ENCODE measurements at places on chromosomes 7 and 10.

DNA sequence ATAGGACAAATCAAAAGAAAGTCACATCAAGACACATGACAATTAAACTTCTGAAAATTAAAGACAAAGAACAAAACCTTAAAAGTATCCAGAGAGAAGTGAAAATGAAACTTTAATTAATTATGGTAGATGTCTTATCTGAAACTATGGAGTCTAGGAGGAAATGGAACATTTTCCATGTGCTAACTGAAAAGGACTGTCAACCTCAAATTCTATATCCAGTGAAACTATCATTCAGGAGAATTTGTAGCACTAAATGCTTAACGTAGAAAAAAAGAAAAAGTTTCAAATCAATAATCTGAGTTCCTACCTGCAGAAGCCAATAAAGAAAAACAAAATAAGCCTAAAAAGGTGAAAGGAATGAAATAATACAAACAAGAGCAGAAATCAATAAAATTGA is 33.1 kb upstream of the C10orf71 start:
- no peak for DNase-seq

DNA sequence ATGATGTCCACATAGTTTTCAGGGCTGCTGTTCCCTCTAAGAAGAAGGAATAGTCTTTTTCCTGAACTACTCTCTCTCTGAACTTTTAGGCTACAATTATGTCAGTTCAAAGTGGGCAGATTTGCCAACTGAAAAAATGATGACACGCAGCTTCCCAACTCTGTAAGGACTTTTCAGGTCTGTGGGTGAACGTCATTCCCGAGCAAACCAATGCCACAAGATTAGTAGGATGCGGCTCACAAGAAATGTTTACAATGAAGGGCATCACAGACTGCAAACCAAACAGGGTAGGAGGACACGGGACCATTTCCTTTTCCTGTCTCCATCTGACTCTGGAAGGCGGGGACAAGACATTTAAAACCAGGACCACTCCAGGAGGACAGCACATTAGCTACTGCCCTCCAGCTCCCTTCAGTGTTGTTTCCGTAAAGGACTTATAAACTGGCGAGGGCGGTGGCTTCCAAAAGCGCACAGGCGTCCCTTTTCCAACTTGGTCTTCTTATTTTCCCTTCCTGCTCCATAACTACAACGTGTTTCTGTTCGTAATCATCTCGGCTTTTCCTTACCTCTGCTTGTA is 539 bp upstream of the MKLN1 start:
- DNase-seq: peak; percentile 26

GRCh38 chr7:46123-46829 is 146.1 kb upstream of the FAM20C start:
- DNase-seq: no peak

GRCh38 chr10:88392222-88392621 is 190.9 kb downstream of the RNLS start:
- peak; percentile 34 for DNase-seq

- DNase-seq: peak; percentile 44
These were observed 47.7 kb upstream of the TRIM8 start for GRCh38 chr10:102596506-102596971.

DNA sequence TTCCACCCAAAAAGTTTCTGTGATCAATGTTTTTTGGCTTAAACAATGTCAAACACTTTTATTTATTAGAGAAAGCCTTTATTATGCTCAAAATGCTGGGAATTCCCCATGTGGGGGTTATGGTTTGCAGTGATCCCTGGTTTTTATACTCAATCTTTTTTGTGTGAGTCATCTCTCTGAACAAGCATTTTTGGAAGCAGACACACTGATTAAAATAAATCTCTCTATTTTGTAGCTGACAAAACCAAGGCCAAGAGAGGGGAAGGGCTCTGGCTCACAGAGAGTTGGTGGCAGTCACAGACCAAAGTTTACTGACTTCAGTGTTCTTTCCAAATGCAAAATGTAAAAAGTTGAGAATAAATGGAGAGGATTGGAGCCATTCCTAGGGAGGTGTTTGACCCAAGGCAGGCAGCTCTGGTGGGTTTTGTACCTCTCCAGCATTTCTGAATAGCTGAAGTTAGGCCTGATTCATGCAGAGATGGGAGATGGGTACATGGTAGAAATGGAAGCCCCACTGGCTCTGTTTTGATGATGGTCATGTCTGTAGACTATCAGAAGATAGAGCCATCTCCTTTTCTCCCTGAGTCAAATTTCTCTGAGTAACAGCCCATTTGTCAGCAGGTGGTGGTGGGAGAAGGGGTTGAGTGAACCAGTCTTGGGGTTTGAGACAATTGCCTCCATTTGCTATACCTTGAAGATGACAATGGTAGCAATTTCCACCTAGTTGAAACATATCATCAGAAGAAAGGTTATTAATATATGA is 45.4 kb upstream of the NAMPT start:
- no peak for DNase-seq

DNA sequence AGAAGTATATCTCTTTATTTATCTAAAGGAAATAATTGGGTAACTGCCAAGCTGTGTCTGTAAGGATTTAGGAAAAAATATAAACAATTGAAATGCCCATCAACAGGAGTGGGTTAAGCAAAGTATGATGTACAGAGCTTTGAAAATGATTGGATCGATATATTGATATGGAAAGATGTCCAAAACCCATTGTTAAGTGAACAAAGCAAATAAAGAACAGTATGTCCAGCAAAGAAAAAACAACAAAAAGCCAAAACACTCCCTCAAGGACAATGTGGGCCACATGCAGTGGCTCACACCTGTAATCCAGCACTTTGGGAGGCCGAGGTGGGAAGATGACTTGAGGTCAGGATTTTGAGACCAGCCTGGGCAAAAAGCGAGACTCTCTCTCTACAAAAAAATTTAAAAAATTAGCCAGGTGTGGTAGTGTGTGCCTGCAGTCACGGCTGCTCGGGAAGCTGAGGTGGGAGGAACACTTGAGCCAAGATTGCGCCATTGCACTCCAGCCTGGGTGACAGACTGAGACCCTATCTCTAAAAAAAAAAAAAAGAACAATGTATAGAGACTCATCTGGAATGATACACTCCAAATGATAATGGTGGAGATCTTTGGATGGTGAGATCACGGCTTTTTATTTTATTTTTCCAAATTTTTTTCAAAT is 37.9 kb downstream of the XRCC2 start:
- DNase-seq: no peak

GRCh38 chr10:75034131-75034512 is 77.3 kb upstream of the SAMD8 start:
- DNase-seq: no peak

- DNase-seq: no peak
These were observed 738 bp downstream of the POM121 start for GRCh38 chr7:72925546-72926120.

GRCh38 chr7:122309421-122309820 is 4.9 kb upstream of the FEZF1 start:
- no peak for DNase-seq

GRCh38 chr7:159019111-159019510 is 125.6 kb downstream of the VIPR2 start:
- DNase-seq: no peak

DNA sequence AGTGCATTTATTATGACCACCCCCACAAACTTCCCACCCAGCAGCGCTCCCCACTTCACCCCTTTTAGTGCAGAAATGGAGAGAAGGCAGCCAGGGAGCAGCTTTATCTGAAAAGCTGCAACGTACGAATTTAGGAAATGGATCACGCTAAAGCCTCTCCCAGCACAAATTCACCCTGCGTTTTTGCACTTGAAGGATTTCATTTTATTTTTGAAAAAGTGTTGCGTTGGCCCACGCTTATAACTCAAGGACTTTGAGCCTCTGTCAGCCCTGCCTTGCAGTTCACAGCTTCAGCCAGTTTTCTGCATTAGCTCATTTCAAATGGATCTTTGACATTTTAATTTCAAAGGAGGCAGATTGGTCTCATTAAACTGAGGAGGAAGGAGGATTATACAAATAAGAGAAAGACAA is 556.1 kb downstream of the KCNMA1 start:
- DNase-seq: no peak

DNA sequence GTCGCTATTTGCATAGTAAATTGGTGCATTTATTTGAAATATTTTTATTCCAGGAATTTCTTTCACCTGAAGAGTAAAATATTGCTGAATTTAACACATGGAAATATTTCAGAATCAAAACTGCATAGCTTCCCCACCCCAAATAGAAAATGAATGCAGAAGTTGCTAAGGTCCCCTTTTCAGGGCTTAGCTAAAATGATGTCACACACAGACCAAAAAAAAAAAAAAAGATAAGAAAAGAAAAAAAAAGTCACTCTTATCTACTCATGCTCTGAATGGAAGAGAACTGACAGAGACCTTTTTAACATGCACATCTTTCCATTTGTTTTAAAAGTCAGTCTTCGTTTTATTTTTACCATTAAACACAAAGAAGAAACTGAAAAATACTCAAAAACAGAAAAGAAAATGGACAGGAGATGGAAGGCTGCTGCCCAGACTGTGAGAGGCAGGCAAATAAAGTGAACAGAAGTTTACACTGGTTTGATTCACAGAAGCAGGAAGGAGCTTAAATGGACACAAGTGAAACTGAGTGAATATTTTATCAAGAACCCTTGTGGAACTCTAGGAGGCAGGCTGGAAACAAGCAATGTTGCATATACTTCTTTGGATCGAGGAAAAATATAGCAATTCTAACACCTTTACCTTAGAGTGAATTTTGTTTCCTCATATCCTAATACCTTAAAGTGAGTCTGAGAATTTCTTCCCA is 32.0 kb downstream of the PSMC2 start:
- no peak for DNase-seq

DNA sequence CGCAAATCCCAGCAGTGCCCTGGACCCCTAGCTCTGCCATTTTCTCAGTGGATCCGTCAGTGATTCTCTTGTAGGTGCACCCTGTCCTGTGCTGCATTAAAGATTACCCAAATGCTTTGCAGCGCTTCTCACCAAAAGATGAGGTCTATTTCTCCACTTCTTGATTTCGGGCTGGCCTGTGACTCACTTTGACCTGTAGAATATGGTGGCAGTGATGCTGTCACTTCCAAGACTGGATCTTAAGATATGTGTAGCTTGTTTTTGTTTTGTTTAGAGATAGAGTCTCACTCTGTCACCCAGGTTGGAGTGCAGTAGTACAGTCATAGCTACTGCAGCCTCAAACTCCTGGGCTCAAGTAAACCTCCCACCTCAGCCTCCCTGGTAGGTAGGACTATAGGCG is 37.0 kb upstream of the ZMIZ1 start:
- no peak for DNase-seq

DNA sequence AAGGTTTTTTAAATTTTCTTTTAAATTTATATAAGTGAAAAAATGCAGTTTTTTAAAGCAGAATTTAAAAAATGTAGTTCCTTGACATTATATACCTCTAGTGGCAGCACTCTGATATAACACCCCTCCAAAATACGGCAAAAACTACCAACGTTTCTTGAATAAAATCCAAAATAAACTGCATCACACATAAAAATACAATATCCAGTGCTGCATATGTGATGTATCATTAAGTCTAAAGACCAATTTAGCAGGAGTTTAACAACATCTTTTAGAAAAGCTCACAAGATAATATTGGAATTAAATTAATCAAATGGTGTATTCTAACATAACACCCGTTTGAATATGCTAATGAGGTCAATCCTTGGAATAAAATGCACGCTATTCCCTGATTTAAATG is 1.4 kb downstream of the TCERG1L start:
- DNase-seq: no peak

DNA sequence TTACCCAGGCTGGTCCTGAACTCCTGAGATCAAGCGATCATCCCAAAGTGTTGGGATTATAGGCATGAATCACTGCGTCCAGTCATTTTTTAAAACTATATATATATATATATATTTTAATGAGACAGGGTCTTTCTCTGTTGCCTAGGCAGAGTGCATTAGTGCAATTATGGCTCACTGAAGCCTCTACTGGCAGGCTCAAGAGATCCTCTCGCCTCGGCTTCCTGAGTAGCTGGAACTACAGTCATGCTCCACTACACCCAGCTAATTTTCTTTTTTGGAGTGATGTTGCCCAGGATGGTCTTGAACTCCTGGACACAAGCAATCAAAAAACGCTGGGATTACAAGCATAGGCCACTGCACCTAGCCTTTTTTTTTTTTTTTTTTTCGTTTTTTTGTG is 55.3 kb upstream of the KAT6B start:
- no peak for DNase-seq

- no peak for DNase-seq
These were observed 133.4 kb downstream of the JCAD start for GRCh38 chr10:29925771-29926692.

- peak; percentile 67 for DNase-seq
These were observed at the start of gene PBLD for GRCh38 chr10:68332259-68333057. Gene PBLD (minus strand): TSS chr10:68332928. CDS start chr10:68306844, 26,084 bp downstream.

- no peak for DNase-seq
These were observed 134.9 kb upstream of the CACNA2D1 start for GRCh38 chr7:82578430-82578829.

DNA sequence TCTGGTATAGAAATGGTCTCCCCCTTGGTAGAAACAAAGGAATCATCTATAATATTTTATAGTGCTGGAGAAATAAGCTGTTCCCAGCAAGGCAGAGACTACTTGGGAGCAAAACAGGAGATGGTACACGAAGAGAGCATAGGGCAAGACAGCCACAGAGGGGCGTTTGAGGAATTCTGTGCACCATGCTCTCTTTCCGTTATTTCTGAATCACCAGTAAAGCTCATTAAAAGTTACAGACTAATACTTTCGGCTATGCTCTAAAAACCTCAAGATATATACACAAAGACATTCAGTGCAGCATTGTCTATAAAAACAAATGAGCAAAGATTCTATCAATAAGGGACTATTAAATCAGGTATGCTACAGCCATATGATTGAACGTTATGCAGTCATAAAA is 68.5 kb upstream of the FHIP2A start:
- DNase-seq: no peak

DNA sequence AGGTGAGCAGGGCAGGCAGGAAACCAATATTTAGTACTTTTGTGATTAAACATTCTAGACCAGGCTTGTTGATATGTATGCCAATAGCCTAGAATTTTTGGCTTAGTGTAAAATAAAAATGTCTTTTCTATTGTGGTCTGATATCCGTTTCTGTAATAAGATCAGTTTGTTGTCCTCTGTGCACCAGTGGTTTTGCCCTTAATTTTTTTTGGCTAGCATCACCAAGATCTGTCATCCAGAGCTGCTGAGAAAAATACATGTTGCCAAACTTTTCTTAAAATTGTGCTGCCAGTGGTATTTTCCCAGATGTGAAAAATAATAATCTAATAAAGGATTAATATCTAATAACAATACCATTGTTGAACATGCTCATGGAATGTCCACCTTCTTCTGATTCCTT is 115.6 kb downstream of the TWIST1 start:
- DNase-seq: no peak

- no peak for DNase-seq
These were observed 96.6 kb downstream of the NOC3L start for GRCh38 chr10:94266091-94266490.

DNA sequence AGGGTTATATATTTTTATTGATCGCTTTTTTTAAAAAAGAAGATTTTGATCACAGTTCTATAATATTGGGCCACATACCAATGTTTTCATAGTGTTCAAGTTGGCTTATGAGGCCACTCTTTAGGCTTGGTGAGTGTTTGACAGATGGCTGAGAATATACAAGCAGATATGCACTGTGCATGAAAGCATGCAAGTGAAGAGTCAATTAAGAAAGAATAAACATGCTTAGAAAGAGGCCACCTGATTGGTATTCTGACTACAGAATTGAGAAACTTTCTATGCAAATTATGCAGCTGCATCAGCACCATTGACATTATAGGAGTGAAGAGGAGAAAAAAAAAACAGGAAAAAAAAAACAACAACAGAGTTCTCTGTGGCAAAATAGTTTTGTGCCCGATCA is 39.9 kb downstream of the CABCOCO1 start:
- DNase-seq: no peak
